ENCODE measurements at places on chromosomes 13 and 19. TPM values are rescaled to one million over a fixed set of nuclear protein-coding genes. Genes with fewer than 3 reads are reported as not detected.

Gene FARP1
- total RNA-seq, result 37.4 TPM

Gene SMIM44
- not detected for total RNA-seq

Gene RASA3
- 33.2 TPM for total RNA-seq

Gene NFKBIB
- 9.9 TPM for total RNA-seq

Gene ZNF331
- 13.7 TPM for total RNA-seq

Gene CASP14
- not detected for total RNA-seq

Gene ZNF576
- 13.4 TPM for total RNA-seq

Gene CCL25
- total RNA-seq, result not detected

Gene CYP2S1
- total RNA-seq, result 5.7 TPM

Gene SIGLEC5
- total RNA-seq, result not detected
